ENCODE measurements at places on chromosomes 12 and 14.
A peak's percentile ranks its signal among the peaks of the same experiment; 100 is the strongest.

- no peak for DNase-seq
These were observed 250.0 kb upstream of the E2F7 start for GRCh38 chr12:77315407-77315806.

GRCh38 chr14:55689981-55690871 lies 110.2 kb downstream of the KTN1 start:
- no peak for DNase-seq

DNA sequence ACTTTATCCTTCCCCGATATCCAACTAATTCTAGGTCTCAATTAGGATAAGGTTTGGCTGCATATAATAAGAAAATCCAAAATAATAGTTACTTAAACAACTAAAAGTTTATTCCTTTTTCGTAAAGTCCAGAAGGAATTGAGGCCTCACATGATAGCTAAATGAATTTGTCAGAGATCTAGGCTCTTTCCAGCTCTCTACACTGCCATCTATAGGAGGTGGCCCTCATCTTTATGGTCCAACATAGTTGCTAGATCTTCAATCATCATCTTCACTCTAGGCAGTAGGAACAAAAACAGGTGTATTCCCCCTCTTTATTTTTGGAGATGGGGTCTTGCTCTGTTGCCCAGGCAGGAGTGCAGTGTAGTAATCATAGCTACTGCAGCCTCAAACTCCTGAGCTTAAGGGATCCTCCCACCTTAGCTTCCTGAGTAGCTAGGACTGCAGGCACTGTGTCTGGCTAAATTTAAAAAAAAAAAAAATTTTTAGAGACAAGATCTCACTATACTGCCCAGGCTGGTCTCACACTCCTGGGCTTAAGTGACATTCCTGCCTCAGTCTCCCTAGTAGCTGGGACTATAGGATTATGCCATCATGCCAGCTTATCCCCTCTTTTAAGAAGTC lies 46.5 kb upstream of the SAV1 start:
- no peak for DNase-seq

- no peak for DNase-seq
These were observed 757 bp downstream of the ZC3H10 start for GRCh38 chr12:56118688-56119357.

DNA sequence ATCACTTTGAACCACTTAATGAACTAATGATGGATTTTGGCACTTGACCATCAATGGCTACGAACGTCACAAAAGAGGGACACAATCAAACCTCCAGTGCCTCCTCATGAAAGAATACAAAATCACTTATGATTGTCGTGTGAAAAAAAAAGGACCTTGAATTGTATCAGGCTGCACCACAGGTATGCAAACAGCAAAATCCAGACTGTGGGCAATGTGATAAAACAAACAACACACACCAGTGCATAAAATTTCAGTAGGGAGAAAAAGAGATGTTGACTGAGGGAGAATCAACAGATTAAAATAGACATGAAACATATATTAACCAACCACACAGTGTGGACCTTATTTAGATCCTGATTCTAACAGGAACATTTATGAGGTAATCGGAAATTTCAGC lies 2.6 kb downstream of the TSPAN8 start:
- DNase-seq, result no peak

DNA sequence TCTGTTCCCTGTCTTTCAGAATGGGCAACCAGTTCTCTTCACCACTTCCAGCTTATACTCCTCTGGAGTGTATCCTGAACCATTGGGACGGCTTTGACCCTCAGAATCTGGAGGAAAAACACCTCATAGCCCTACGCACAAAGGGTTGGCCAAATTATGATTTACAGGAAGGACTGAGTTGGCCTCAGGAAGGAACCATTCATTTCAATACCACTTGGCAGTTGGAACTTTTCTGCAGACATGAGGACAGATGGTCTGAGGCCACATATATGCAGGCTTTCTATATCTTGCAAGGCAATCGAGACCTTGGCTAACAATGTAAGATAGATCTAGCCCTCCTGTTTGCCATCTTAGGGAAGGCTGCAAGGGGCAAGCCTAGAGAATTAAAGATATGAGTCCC lies 24.0 kb downstream of the CLECL1 start:
- no peak for DNase-seq

GRCh38 chr14:91315844-91316267 lies 71.4 kb upstream of the GPR68 start:
- DNase-seq, result peak; percentile 61

DNA sequence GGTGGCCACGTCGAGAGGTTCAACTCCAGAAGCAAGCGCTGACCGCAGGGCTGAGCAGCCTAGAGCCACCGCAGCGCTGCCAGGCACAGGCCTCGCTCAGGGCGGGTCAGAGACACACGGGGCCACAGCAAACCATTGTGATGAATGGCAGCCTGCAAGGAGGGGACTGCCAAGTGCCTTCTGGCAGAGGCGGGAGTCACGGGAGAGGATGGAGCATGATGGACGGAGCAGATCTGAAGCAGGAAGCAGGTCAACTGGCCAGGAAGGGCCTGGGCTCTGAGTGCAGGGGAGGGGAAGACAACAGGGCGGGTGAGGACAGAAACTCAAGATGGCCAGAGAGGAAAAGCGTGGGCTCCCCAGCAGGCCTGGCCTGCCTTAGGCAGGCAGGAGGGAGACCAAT lies 49.8 kb downstream of the CDC42BPB start:
- no peak for DNase-seq

DNA sequence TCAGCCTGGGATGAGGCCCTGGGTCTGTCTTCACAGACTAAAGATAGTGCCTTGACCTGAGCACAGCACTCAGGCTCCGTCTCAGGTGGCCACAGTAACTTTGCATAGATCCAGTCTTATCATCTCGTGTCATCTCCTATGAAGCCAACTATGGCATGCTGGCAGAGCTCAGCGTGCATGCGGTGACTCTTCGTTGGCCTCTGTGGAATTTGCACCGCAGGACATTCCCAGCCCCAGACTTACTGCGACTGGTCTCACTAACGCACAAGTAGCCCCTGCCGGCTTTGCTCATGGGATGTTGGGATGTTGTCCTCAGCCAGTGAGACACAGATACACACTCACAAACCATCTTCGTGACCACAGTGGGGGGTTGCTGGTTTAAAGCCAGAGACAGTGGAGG lies 199.6 kb downstream of the CHST11 start:
- DNase-seq, result no peak

DNA sequence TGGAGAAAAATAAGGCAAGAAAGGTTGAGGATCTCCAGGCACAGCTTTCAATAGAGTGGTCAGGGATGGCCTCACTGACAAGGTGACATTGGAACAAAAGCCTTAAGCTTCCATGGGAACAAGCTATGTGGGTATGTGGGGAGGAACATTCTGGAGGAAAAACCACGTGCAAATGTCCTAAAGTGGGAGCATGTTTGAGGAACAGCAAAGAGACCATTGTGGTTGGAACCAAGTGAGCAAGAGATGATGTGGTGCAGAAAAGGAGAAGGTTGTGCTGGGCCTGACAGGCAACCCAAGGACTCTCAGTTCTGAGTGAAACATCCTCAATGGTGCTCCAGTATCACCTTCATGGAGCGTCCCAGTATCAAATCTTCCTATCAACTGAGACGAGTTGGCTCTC lies 184.0 kb downstream of the CAND1 start:
- no peak for DNase-seq
